Omental fat pad (tissue), 4 donors: ENCODE measurements at places on chromosomes 1 and 21. TPM values are rescaled to one million over a fixed set of nuclear protein-coding genes. Genes with fewer than 3 reads are reported as not detected.

The KCNT2 gene
- 20.9 TPM for total RNA-seq

The TLCD4 gene
- total RNA-seq, result 18.5 TPM

The TXNIP gene
- 3,262 TPM for total RNA-seq

The ESRRG gene
- total RNA-seq, result 0.56 TPM

The UCHL5 gene
- 26.2 TPM for total RNA-seq
